Panc1 (cell line): ENCODE measurements at places on chromosomes 4 and X.
A peak's percentile ranks its signal among the peaks of the same experiment; 100 is the strongest.

- peaks cover 12% of the 10 kb centered on the region for H3K4me1 ChIP-seq
- H3K27ac ChIP-seq, result no peak overlapping the region
- no peak overlapping the region for H3K4me3 ChIP-seq
- H3K36me3 ChIP-seq, result no peaks in the 10 kb centered on the region
- H3K27me3 ChIP-seq, result no peaks in the 10 kb centered on the region
Measured at GRCh38 chr4:6773106-6773505, 9.4 kb upstream of the KIAA0232 start.

- H3K27me3 ChIP-seq, result no peaks in the 10 kb centered on the region
- H3K4me3 ChIP-seq, result no peak overlapping the region
- H3K36me3 ChIP-seq, result no peaks in the 10 kb centered on the region
- no peaks in the 10 kb centered on the region for H3K4me1 ChIP-seq
- DNase-seq, result no peak
Measured at GRCh38 chr4:172596206-172596605, 572.4 kb upstream of the GALNT7 start.

DNA sequence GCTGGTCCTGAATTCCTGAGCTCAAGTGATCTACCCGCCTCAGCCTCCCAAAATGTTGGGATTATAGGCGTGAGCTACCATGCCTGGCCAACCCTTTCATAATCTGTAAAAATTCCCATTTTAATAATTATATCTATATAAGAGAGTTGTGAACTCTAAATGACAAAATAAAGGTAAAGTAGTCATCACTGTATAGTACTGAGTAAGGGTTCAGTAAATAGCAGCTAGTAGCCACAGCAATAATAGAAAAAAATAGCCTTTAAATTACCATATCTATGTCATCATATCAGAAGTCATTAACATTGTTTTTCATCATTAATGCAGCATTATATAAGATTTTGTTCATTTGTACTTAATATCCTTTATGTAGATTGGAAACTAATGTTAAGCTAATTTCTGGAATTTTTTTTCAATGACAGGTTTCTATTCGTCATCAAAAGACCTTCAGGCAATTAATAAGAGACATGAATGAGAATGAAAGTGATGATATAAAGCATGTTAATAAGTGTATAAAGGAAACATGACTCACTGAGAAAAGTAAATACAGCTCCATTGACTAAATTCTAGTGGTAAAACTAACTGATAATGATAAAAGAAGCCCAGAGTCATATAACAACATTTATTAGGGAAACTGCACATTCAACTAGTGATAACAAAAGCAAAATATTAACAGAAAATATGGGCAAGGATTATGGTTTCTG lies 85.9 kb upstream of the UGT8 start:
- DNase-seq, result no peak
- H3K27me3 ChIP-seq, result no peaks in the 10 kb centered on the region
- no peak overlapping the region for H3K27ac ChIP-seq
- H3K4me1 ChIP-seq, result no peaks in the 10 kb centered on the region
- no peaks in the 10 kb centered on the region for H3K36me3 ChIP-seq

DNA sequence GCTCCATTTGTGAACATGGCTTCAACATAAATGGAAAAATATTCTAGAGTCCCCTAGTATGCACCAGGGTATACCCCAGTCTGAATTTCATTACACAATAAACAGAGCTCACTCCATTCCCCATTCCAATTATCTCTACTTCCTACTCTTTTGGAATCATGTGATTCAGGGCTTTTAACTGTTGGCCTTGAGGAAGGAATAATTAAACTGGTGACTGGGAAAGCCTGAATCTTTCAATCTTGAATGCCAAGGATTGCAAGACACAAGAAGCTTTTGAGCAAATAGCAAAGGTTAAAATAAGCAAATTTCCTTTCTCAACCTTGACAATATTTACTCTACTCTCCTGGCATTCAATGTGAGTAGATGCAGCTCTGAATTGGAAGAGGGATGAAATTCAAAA lies 77.5 kb upstream of the INPP4B start:
- no peaks in the 10 kb centered on the region for H3K27me3 ChIP-seq
- H3K36me3 ChIP-seq, result no peaks in the 10 kb centered on the region
- no peak overlapping the region for H3K4me3 ChIP-seq
- H3K27ac ChIP-seq, result no peak overlapping the region
- no peaks in the 10 kb centered on the region for H3K4me1 ChIP-seq
- DNase-seq, result no peak

- H3K4me3 ChIP-seq, result no peak overlapping the region
- no peak overlapping the region for H3K27ac ChIP-seq
- no peaks in the 10 kb centered on the region for H3K4me1 ChIP-seq
- no peaks in the 10 kb centered on the region for H3K36me3 ChIP-seq
- H3K27me3 ChIP-seq, result no peaks in the 10 kb centered on the region
- DNase-seq, result no peak
Measured at GRCh38 chr4:147571036-147571770, 46.0 kb upstream of the TMEM184C start.

GRCh38 chr4:8110071-8110986 lies 48.3 kb downstream of the ABLIM2 start:
- no peaks in the 10 kb centered on the region for H3K4me1 ChIP-seq
- no peaks in the 10 kb centered on the region for H3K36me3 ChIP-seq
- H3K27me3 ChIP-seq, result no peaks in the 10 kb centered on the region
- no peak for DNase-seq
- no peak overlapping the region for H3K27ac ChIP-seq

DNA sequence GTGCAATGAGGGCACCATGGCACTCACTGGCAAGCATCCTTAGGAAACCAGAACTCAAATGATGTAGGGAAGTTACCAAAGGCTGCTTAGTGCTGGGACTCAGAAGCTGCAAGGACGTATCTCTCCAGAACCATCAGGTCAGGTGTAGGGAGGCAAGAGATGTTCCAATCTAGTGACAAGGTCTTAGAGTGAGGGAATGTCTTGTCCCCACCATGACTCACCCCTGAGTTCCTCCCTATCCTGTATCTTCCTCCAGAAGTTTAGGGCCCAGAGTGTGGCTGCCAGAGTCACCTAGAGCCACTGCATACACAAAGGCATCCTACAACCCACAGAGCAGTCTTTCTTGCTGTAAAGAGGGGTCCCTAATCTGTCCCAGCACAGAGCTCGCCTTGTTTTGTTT lies 14.1 kb upstream of the IRAK1 start:
- DNase-seq, result no peak
- no peaks in the 10 kb centered on the region for H3K4me1 ChIP-seq
- no peak overlapping the region for H3K27ac ChIP-seq
- no peaks in the 10 kb centered on the region; the same call in 1 of the 2 replicates for H3K36me3 ChIP-seq
- H3K27me3 ChIP-seq, result no peaks in the 10 kb centered on the region

DNA sequence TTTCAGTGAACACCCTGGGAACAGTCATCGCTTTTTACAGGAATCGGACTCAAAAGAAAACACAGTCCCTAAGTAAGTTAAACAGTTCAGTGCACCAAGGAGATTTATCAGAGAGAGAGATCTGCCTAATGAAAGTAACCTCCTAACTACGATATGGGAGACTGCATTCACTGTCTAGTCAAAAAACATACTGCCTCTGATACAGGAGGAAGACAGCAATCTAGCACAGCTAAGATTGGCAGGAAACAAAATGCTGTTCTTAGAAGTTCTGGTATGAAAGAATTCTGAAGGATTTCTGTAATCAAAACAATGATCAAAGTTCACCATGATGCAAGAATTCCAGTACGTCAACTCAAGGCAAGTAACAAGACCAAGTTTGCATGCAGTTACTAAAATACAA lies 92.8 kb downstream of the MAML3 start:
- peaks cover 46% of the 10 kb centered on the region for H3K4me1 ChIP-seq
- H3K27me3 ChIP-seq, result no peaks in the 10 kb centered on the region
- H3K4me3 ChIP-seq, result no peak overlapping the region
- peak overlapping the region; percentile 71 for H3K27ac ChIP-seq

DNA sequence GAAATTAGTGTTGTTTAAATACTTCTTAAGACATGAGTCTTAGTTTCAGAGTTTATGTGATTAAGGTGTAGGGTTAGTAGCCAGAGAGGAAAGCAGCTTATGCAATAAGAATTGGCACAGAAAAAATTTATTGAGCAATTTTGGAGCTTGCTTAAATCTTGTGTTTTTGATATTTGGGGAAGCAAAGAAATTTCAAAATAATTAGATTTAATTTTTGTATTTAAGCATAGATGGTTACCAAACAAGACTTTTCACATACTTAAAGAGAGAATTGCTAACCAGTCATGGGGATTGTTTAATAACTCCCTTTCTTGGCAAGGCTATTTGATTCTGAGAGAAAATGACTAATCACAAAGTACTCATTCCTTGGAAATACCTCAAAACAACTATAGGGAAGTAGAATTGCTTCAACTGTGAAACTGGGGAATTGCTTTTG lies 202.0 kb upstream of the GRID2 start:
- H3K4me1 ChIP-seq, result no peaks in the 10 kb centered on the region
- H3K4me3 ChIP-seq, result no peak overlapping the region
- no peaks in the 10 kb centered on the region for H3K27me3 ChIP-seq
- H3K36me3 ChIP-seq, result no peaks in the 10 kb centered on the region

DNA sequence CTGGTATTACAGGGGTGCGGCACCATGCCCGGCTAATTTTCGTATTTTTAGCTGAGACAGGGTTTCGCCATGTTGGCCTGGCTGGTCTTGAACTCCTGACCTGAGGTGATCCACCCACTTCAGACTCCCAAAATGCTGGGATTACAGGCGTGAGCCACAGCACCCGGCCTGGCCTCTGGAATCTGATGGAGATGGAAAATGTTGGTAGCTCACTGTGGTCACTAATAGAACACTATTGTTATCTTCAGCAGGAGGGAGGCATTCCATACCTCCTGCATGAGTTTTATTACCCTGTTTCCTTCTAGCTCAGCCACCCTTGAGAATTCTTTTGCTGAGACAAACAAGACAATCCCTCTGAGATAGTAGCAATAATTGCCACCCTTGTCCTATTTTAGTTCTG lies 105.0 kb downstream of the SHROOM3 start:
- DNase-seq, result no peak
- H3K36me3 ChIP-seq, result no peaks in the 10 kb centered on the region

DNA sequence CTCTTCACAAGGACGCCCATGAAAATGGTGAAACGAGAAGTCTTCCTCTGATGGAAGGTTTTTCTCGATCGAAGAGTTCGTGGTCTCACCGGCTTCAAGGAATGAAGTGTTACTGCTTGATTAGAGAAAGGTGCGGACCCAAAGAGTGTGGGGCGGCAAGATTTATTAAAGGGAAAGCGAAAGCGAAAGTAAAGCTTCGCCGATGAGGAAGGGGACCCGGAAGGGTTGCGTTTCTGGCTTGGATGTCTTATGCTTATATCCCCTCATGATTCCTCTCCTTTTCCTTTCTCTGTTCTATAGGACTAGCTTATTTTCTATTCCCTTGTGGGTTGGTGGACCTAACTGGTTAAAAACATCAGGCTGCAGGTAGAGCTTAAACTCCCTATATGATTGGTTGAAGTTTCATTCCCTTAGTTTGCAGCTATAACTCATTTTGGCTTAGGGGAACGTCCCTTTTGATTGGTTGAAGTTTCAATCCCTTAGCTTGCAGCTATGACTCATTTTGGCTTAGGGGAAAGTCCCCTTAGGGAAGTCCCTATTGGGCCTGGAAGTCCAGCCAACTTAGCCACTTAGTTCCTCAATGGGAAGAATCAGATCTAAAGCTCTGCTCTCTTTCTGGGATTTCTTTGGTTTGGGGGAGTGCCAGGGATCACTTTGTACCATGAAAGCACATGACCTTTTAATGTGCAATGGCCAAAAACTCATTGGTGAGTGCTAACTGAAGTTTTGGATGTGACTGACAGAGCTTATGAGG lies 1025.0 kb upstream of the PCDH10 start:
- no peaks in the 10 kb centered on the region for H3K4me1 ChIP-seq
- H3K27me3 ChIP-seq, result no peaks in the 10 kb centered on the region
- DNase-seq, result peak; percentile 13
- no peaks in the 10 kb centered on the region for H3K36me3 ChIP-seq

DNA sequence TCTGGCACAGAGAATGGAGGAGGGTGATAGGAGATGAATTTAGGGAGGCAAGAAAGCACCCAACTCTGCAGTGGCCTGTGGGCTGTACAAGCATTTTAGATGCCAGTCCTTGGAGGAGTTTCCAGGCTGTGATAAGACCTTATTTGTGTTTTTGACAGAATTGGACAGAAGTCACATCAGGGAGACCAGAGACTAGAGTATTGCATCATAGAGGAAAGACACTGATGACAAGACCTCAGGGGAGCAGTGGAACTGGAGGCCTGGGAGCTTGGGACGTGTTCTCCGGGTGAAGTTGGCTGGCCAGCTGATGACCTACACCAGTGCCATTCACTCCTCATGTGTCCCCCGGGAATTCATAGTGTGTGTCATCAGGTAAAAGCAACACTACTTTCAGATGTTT lies 284.0 kb upstream of the ZFP42 start:
- no peak overlapping the region for H3K27ac ChIP-seq
- no peaks in the 10 kb centered on the region; the same call in 1 of the 2 replicates for H3K4me1 ChIP-seq
- H3K4me3 ChIP-seq, result no peak overlapping the region
- no peak for DNase-seq

- no peak overlapping the region for H3K27ac ChIP-seq
- no peaks in the 10 kb centered on the region for H3K27me3 ChIP-seq
- no peak overlapping the region for H3K4me3 ChIP-seq
- no peaks in the 10 kb centered on the region for H3K36me3 ChIP-seq
- no peak for DNase-seq
Measured at GRCh38 chr4:145886871-145887240, 51.8 kb downstream of the ZNF827 start.

GRCh38 chrX:1097328-1097727 lies 115.1 kb downstream of the CRLF2 start:
- no peak for DNase-seq
- no peaks in the 10 kb centered on the region for H3K27me3 ChIP-seq
- no peak overlapping the region for H3K4me3 ChIP-seq
- H3K27ac ChIP-seq, result no peak overlapping the region

GRCh38 chr4:12211636-12212035 lies 782.9 kb upstream of the HS3ST1 start:
- H3K27ac ChIP-seq, result no peak overlapping the region
- H3K36me3 ChIP-seq, result no peaks in the 10 kb centered on the region
- no peaks in the 10 kb centered on the region for H3K4me1 ChIP-seq
- H3K4me3 ChIP-seq, result no peak overlapping the region
- H3K27me3 ChIP-seq, result no peaks in the 10 kb centered on the region
- no peak for DNase-seq

- no peak overlapping the region for H3K27ac ChIP-seq
- no peaks in the 10 kb centered on the region for H3K27me3 ChIP-seq
- no peak for DNase-seq
- H3K36me3 ChIP-seq, result no peaks in the 10 kb centered on the region
- no peak overlapping the region for H3K4me3 ChIP-seq
Measured at GRCh38 chrX:97268182-97268680, 384.5 kb downstream of the RPA4 start.

DNA sequence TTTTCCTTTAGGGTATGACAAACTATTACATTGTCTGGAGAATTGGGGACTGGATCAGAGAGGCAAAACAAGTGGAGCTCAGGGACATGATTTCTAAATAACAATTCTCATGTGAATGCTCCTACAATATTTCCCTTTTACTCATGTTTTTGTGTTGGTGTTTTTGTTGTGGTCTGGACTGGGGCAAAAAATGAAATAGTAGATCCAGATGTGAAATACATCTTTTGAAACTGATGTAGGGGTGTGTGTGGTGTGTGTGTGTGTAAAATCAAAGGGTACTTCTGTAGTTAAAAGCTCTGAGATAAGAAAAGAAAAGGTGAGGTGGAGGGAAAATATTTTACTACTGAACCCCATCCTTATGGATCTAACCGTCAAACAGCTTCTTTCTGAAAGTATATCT lies 188.4 kb upstream of the RPL34 start:
- no peak for DNase-seq
- H3K4me1 ChIP-seq, result no peaks in the 10 kb centered on the region
- no peaks in the 10 kb centered on the region for H3K36me3 ChIP-seq
- no peaks in the 10 kb centered on the region for H3K27me3 ChIP-seq

- no peaks in the 10 kb centered on the region for H3K36me3 ChIP-seq
- no peaks in the 10 kb centered on the region for H3K4me1 ChIP-seq
- H3K27me3 ChIP-seq, result no peaks in the 10 kb centered on the region
- H3K27ac ChIP-seq, result no peak overlapping the region
- no peak for DNase-seq
Measured at GRCh38 chr4:95388911-95389310, 159.9 kb downstream of the UNC5C start.
